ENCODE measurements at places on chromosomes 16 and 17. TPM values are rescaled to one million over a fixed set of nuclear protein-coding genes. Genes with fewer than 3 reads are reported as not detected.

DNA sequence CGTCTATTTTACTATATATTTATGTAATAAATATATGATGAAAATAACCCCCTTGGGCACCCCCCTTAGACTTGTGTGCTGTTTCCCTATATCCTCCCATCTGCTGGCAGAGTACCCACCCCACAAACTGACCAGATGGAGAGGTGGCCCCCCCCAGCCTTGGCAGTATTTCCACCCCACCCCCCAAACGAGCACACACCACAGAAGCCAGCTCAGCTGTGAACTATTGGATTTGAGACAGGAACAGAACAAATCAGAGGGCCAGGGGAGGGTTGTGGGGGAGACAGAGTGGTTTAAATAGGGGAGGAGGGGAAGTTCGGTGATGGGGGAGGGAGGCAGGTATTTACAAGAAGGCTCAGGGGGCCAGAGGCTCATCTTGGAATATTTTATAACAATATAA lies 7.8 kb downstream of the NR1D1 start:
- no peak for DNase-seq

DNA sequence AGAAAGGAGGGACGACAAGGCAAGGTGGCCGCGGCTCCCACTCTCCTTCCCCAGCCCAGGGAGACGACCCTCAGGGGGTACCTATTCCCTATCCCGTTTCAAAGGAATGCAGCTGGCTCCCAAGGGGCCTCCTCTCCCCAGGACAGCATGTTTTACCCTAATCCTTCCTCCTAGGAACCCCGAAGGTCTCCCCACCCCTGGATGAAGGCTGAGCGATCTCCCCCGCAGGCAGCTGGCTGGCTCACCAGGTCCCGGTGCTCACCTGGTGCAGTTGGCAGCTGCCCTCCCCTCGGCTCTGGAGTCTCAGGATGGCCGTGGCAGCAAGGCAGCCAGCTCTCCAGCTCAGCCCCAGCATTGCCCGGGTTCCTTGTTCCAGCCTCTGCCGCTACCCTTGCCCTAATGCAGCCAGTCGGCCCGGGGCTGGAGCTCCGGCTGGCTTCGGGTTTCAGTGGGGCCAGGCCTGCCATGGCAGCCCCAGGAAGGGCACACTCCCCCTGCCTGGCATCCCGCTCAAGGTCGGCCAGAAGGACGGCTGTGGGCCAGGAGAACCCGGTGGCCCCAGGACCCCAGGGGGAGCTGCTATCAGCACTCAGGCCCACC lies 4.6 kb downstream of the CLUH start:
- DNase-seq = no peak

DNA sequence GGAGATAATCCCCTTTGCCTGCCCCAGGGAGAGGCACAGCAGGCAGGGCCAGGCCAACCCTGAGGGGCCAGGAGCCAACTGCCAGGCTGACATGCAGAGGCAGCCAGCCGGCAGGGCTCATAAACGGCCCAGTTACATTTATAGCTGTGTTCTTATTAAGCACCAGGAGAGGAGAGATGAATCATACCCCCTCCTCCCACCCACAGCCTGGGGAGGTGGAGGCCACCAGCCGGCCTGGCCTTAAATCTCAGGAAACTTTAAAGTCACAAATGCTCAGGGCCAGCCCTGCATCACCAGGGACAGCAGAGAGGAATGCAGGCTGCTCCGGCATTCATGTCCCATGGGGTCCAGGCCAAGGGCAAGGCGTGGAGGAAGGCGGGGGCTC lies 177.2 kb downstream of the TMEM132E start:
- no peak for DNase-seq

- DNase-seq = no peak
These were observed 312.6 kb upstream of the TBX2 start for GRCh38 chr17:61087024-61087423.

The CRYM gene
- total RNA-seq = not detected

DNA sequence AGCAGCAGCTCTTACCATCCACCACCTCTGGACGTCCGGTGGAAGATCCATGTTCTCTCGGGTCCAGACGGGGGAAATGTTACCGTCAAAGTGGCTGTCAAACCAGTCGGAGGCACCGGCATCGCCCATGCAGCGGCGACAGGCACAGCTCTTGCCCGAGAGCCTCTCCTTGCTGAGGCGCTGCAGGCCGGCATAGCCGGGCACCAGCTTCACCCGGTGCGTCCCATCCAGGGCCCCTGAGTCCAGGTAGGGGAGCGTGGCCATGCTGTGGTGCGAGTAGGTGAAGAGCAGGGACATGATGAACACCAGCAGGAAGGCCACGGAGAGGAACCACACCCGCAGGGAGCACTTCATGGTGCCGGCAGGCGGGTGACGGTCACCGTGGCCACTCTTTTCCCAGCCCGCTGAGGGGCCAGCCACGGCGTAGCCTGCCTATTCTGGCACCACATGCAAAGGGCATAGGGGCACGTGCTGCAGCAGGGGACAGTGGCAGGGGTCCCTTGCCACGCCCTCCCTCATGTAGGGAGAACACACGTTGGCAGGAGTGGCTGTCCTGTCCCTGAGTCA lies 40.6 kb downstream of the ST3GAL2 start:
- DNase-seq = no peak

The EFCAB3 gene
- not detected for total RNA-seq

The KIF2B gene
- not detected for total RNA-seq

DNA sequence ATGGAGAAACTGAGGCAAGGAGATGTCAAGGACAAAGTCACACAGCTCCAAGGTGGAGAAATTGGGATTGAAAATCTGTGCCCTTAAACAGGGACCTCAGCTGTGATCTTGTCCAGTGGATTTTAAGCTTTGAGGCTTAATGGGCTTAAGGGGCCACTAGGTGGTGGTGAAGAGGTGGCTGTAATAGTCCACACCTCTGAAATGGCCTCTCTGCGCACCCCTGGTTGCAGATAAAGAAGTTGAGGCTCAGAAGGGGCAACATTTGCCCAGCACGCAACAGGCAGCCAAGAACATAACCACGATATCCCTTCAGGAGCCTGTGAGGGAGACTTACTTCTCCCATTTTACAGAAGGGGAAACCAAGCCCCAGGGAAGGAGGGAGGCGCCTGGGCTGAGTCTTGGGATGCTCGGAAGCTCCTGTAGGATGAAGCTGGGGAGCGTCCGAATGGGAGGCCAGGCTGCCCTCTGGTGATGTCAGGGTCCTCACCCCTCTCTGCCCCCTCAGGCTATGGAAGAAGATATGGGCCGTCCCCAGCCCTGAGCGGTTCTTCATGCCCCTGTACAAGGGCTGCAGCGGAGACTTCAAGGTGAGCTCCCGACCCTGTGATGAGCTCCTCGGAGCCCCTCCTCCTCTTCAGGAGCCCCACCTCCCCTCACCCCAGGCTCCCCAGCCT lies 43.7 kb downstream of the IL21R start:
- no peak for DNase-seq

The CIBAR2 gene
- not detected for total RNA-seq

- no peak for DNase-seq
These were observed 31.2 kb downstream of the NXN start for GRCh38 chr17:948284-948852.

GRCh38 chr16:53219795-53220454 lies 165.1 kb downstream of the CHD9 start:
- DNase-seq = no peak

The ZDHHC7 gene
- total RNA-seq = 35.7 TPM

GRCh38 chr17:31114956-31115555 lies 20.3 kb downstream of the NF1 start:
- no peak for DNase-seq

DNA sequence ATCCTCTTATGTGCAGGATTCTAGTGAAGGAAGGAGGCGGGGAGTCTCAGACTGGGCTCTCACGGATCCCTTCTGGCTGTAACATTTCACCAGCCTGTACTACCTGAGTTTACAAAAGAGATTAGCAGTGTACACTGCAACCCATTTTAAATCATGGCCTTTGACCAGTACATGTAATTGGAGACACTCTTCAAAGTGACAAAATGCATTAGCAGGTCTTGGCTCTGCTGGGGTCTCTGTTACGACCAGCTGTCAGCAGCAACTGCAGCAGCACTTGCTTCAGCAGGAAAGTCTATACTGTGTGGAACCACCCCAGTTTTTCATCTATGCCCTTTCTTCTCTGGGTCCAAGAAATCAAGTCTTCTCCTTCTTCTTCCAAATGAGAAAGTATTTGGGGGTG lies 322.8 kb upstream of the ASIC2 start:
- DNase-seq = no peak

DNA sequence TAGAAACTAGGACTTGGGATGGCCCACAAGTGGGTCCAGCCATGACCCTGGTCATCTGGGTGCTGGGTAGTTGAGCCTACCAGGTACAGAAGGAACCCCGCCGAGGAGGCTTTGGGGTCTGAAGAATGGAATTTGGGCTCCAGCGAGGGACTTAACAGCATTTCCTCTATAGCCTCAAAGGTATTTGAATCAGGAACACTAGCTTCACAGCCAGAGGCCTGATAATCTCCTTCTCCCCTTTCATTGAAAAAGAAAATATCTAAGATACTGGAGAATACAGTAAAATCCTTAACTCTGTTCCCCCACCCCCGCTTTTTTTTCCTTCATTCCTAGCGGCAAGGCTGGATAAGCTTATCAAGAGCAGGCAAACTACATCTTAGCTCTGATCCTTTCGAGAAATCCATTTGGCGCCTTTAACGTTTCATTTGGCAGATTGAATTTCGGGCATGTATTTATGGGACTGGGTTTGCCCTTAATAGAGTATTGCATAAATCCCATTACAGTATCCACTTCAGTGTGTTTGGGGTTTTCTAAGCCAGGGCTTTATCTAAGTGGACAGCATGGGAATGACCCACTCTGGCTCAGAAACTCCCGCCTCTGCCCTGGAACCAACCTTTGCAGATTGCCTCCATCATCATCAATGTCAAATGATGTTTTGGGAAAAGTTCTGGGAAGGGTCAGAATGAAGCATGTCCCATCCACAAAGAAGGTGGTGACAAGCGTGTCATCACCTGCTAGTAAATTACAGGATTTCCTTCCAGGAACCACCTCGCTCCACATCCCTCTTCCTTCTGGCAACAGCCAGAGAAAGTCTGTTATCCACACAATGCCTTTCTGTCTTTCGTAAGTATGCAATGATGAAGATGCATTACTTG lies 36.9 kb downstream of the XYLT1 start:
- DNase-seq = no peak

GRCh38 chr17:81223762-81224130 lies 981 bp upstream of the CEP131 start:
- DNase-seq = no peak
